ENCODE measurements at places on chromosomes 11 and 22. TPM values are rescaled to one million over a fixed set of nuclear protein-coding genes. Genes with fewer than 3 reads are reported as not detected.

- no peak for DNase-seq
Observed at GRCh38 chr11:111730871-111731591, 35.2 kb downstream of the PPP2R1B start.

DNA sequence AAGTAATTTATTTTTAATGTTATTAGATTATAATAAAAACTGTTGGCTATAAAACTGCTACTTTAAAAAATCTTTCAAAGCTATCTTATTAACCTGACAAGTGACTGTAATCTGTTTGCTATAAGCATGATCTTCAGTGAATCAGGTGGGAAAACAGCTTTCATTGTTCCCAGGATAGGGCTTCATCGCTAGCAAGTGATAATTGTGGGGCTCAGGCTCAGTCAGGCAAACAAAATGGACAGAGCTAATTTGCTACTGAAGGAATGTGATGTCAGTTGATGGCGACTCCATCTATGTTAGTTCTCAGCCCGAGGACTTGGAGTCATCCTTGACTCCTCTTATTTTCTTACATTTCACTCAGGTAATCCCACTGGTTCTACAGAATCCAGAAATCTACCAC lies 125.0 kb downstream of the RASSF10 start:
- no peak for DNase-seq

- no peak for DNase-seq
Observed at GRCh38 chr11:100730266-100730665, 43.2 kb downstream of the ARHGAP42 start.

The OR8G1 gene
- total RNA-seq, result not detected

The ATG2A gene
- 24.1 TPM for total RNA-seq

GRCh38 chr11:83020942-83021779 lies 50.5 kb downstream of the RAB30 start:
- DNase-seq, result no peak

DNA sequence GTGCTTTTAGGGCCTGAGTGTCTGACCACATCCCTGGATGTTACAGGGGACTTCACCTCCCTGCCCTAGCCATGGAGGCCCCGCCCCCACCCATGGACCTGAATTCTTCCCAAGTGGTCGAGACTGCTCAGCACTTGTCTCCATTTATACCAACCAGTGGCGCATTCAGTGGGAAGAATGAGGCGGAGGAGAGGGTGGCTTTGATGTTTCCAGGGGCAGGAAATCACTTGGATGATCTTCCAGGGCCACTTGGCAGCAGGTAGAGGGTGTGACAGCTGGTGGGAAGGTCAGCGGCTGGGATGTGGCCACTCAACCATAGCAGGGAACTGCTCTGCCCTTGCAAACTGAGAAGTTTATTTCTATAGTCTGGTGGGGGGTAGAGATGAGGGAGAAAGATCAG lies 155.1 kb upstream of the BLID start:
- DNase-seq, result no peak

The OR10D3 gene
- not detected for total RNA-seq

GRCh38 chr22:44307509-44308169 lies 5.1 kb downstream of the SHISAL1 start:
- peak; percentile 82 for DNase-seq

DNA sequence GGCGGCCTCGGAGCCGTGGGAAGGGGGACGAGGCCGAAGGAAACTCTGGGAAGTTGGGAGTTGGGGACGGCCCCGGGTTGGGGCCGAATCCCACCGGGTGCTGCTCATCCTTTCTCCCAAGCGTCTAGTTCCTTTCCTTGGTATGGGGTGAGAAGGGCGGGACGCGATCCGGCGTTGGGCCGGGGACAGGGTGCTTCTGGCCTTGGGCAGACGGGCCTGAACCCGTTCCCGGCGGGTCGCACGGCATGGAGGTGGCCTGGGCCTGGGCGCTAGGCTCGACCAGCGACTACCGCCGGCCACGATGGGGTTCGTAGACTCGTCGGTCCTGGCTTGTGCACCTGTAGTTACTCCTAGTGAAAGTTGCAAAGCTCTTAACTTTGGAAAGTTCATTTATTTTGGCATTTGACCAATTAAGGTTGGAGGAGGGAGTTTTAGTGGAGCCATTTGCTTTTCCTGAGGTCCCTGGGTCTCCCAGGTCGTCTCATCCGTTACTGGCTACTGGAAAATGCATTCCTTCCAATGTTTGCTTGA lies 1.0 kb downstream of the SYT9 start:
- DNase-seq, result no peak

The RASD2 gene
- total RNA-seq, result 4.9 TPM

GRCh38 chr11:35166369-35167360 lies 27.7 kb downstream of the CD44 start:
- no peak for DNase-seq

The GRK2 gene
- total RNA-seq, result 25.0 TPM

The SMDT1 gene
- total RNA-seq, result 13.8 TPM

DNA sequence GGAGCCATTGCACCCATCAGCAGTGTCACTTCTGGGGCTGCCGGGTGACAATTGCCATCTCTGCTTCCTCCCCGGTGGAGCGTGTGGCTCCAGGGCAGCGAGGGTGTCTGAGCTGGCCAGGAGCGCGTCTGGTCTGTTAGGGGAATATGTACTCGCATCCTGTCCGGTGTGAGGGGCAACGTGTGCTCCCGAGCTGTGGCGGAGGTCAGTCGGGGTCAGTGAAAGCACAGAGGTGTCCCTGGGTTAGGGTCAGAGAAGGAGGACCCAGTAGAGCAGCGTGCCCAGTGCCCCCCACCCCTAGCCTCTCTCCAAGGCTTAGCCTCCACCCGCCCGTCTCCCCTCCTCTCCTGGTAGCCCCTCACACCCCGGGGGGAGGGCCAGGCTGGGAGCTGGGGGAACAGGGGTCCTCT lies 1.5 kb downstream of the CLCF1 start:
- no peak for DNase-seq

DNA sequence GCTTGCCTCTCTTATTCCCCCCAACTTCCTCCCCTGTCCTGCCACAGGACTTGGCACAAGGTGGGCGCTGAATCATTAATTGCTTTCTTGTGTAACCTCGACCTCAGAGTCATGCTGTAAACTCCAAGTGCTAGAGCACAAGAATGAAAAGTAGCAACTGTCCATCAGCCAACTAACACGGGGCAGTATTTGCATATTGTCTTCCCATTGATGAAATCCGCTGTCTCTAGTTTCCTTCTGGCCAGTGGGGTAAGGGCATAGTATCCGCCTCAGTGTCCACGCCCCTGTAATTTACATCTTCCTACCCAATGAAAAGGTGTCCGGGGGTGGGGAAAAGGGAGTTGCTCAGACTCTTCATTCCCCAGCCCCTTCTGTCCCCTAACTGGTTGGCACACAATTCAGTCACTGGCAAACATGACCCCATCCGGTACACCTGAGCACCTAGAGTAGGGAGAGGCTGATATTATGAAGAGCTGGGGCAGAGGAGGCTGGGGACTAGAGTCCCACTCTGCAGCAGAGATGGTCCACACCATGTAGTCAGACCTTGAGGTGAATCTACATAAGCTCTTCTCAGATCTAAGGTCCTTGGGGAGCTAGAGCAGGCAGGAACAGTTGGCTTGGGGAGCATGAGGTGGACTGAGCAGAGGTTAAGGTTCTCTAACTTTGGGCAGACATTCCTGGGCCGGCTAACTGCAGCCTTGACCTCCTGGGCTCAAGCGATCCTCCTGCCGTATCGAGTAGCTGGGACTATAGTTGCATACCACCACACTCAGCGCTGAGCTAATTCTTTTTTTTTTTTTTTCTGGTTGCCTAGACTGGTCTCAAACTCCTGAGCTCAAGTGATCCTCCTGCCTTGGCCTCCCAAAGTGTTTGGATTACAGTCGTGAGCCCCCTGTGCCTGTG lies 6.8 kb upstream of the GGA1 start:
- DNase-seq, result no peak

GRCh38 chr22:33920197-33920540 lies at the start of gene LARGE1:
Gene LARGE1 (minus strand): TSS chr22:33920476.
- DNase-seq, result peak; percentile 30

DNA sequence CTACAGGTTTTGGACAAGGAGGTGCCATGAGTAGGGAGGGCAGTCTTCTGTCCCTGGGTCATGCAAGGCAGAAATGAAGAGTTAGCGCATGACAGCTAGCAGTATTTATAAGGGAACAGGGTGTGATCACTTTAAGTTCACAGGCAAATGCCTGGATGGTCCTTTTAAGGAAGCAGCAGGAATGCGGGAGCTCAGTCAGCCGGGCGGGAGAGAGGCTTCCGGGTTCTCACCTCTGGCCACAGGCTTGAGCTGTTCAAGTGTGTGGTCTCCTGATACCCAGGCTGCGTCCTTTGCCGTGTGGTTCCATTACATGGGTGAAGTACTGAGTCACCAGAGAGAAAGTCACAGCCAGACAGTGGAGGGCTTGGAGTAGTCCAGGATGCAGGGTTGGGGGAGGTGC lies 105.4 kb downstream of the BCR start:
- DNase-seq, result no peak

- DNase-seq, result peak; percentile 73
Observed at GRCh38 chr11:62602141-62603071, 741 bp upstream of the MTA2 start.

The CABP4 gene
- 0.67 TPM for total RNA-seq

DNA sequence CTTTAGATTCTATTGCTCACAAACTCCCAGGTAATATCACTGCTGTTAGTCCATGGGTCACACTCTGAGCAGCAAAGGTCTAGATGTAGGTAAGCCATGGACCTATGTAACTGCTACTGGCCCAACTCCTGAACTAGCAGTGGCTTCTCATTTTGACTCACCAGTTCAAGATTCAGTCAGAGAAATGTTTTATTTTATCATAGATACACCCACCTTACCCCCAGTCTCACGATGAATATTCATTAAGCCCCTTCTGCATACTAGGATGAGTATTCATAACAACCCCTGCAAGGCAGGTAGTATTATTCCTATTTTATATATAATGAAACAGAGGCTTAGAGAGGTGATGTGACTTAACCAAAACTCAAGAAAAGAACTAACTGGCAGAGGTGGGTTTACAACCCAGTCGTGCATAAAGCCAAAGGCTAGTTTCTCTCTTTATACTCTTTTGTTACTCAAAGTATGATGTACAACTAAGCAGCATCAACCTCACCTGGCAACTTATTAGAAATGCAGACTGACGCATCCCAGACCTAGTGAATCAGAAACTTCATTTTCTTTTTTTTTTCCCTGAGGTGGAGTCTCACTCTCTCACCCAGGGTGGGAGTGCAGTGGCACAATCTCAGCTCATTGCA lies 957.6 kb upstream of the CCDC90B start:
- no peak for DNase-seq

GRCh38 chr11:46280706-46281105 lies 3.2 kb downstream of the CREB3L1 start:
- no peak for DNase-seq

DNA sequence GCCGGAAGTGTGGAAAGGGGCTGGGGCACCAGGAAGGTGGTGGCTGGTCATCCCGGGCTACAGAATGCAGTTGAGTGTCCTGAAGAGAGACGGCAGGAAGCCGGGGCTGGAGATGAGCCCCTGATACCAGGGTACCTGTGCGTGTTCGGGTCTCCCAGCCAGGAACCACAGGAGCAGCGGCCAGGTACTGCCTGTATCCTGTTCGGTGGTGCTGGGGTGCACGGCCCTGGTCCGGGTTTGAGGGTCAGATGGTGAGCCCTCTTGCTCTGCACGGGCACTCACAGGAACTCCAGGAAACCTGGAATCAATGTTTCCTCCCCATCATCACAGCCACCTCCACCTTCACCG lies 253.1 kb upstream of the B3GAT1 start:
- no peak for DNase-seq

The ZNF280B gene
- not detected for total RNA-seq

GRCh38 chr11:117189941-117190544 lies 9.1 kb upstream of the TAGLN start:
- DNase-seq, result peak; percentile 13

The MUC6 gene
- total RNA-seq, result not detected

DNA sequence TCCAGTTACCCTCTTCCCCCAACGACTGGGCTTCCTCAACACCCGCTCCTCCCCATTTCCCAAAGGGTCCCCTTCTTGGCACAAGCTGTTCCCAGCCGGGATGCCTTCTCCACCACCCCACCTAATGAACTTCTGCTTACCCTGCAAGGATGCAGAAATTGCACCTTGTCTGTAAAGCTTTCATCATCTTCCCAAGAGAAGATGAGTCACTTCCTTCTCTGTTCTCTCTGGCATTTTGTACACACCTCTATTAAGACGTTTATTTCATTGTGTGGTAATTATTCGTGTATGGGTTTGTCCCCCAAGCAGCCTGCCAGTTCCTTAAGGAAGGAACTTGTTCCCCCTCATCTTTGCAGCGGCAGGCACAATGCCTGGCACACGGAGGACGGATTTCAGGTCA lies 351.1 kb downstream of the CADM1 start:
- DNase-seq, result no peak

DNA sequence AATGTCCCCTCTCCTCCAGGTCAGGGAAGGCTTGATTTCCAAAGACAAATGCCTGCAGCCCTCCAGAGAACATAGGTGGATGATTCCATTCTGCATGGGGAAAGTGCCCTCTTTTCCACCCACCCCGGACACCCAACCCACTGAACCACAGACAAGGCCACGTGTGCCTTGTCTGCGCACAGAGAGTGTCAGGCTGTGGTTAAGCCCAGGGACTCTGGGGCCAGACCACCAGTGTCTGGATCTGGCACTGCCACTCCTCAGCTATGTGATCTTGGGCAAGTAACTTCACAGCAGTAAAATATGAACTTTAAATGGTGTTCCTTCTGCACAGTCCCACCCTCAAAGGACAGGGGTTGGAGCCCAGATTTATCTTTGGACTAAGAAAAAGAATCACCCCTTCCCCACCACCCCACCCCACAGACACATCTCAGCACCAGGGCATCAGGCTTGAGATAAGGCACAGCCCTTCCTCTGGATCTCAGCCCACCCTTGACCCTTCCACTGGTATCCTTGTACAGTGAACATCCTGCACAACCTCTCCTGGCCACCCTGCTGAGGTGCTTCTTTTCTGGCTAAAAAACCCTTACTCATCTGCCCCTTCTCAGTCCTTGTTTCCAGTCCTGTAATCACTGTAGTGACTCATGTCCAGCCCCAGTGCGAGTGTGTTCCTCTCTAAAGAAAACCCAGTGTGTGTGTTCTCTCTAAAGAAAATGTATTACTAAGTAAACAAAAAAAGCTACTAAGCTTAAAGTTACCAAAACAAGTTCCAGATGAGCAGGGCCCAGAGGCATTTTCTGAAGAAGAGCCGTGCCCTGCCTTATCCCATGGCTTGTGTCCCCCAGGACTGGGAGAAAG lies 1.9 kb upstream of the PTGDR2 start:
- DNase-seq, result no peak

The LRRC56 gene
- not detected for total RNA-seq

GRCh38 chr11:84714316-84714780 lies 912.8 kb downstream of the DLG2 start:
- no peak for DNase-seq

The MOGAT2 gene
- not detected for total RNA-seq

- DNase-seq, result no peak
Observed at GRCh38 chr11:88359541-88359940, 22.0 kb upstream of the CTSC start.

The ANO5 gene
- total RNA-seq, result 3.5 TPM

The CLMP gene
- 76.5 TPM for total RNA-seq

DNA sequence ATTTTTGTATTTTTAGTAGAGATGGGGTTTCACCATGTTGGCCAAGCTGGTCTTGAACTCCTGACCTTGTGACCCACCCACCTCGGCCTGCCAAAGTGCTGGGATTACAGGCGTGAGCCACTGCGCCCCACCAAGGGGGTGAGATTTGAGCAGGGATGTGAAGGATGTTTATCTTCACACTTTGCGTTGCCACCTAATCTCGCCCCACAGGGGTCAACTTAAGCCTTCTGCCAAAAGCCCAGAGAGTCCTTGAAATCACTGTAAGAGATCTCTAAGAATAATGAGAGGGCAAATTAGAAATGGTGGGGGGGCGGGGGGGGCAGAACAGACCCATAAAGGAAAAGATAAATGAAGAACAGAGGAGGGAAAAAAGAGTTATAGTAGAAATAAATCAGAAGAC lies 158.3 kb upstream of the TIMP3 start:
- no peak for DNase-seq

Measured in uterus (tissue), 4 donors.